CD4-positive, CD25-positive, alpha-beta regulatory T cell (primary cell): ENCODE measurements at places on chromosomes 16 and 17. TPM values are rescaled to one million over a fixed set of nuclear protein-coding genes. Genes with fewer than 3 reads are reported as not detected.
A peak's percentile ranks its signal among the peaks of the same experiment; 100 is the strongest.

DNA sequence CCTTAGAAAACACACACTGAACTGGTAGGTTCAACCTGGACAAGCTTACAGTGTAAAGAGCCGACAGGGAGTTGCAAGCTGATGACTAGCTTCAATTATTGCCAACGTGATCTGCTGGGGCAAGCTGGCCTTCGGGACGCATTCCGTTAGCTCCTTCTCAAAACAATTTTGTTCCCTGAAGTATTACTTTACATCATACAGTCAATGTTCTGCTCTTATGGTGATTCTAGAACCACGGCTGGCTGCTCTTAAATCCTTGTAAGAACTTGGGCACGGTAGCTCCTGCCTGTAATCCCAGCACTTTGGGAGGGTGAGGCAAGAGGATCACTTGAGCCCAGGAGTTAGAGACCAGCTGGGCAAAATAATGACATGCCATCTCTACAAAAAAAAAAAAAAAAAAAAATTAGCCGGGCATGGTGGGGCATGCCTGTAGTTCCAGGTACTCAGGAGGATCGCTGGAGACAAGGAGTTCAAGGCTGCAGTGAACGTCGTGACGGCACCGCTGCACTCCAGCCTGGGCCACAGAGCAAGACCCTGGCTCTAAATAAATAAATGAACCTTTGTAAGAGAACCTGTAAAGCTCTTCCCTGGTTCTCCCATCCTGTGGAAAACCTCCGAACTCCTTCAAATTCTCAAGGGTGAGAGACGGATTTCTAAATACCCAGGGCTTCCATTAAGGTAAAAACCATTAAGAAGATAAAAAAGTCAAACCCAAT, 2.0 kb downstream of the CDIP1 start:
- H3K4me3 ChIP-seq, result no peak overlapping the region
- H3K27ac ChIP-seq, result peak overlapping the region; percentile 15
- no peak for DNase-seq
- no peaks in the 10 kb centered on the region for H3K27me3 ChIP-seq
- H3K4me1 ChIP-seq, result peaks cover 30% of the 10 kb centered on the region
- H3K36me3 ChIP-seq, result peaks cover 3% of the 10 kb centered on the region

- no peak for DNase-seq
- H3K4me1 ChIP-seq, result no peaks in the 10 kb centered on the region
- no peak overlapping the region for H3K27ac ChIP-seq
- H3K27me3 ChIP-seq, result no peaks in the 10 kb centered on the region
- no peak overlapping the region for H3K4me3 ChIP-seq
These were observed 13.6 kb downstream of the SCGB1C2 start for GRCh38 chr17:151004-151403.

- H3K27me3 ChIP-seq, result no peaks in the 10 kb centered on the region
- no peak overlapping the region for H3K27ac ChIP-seq
- no peaks in the 10 kb centered on the region for H3K4me1 ChIP-seq
- DNase-seq, result no peak
- H3K36me3 ChIP-seq, result no peaks in the 10 kb centered on the region
These were observed 387.3 kb upstream of the CDH11 start for GRCh38 chr16:65509172-65509571.

- no peak for DNase-seq
- peak overlapping the region; percentile 56 for H3K27ac ChIP-seq
- H3K27me3 ChIP-seq, result no peaks in the 10 kb centered on the region
These were observed 36.6 kb downstream of the CYLD start for GRCh38 chr16:50778284-50779163.

DNA sequence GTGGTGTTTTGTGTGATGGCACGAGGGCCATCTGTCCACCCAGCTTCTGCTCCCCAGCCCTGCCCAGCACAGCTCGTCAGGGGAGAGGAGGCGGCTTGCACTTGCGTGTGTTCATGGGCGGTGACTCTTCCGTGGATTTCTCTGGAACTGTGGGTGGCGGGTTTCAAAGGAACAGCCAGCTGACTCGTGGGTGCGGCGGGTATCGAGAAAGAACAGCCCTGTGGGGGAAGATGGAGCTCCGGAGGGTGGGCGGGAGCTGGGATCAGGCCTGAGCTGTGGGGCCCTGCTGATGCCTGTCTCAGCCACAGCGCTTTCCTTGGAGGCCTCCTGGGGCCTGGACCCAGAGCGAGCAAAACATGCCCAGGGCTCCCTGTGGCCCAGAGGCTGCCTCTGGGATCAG, 13.2 kb downstream of the NAGPA start:
- no peaks in the 10 kb centered on the region for H3K4me1 ChIP-seq
- no peaks in the 10 kb centered on the region for H3K36me3 ChIP-seq
- no peak overlapping the region for H3K27ac ChIP-seq
- no peaks in the 10 kb centered on the region for H3K27me3 ChIP-seq

- no peaks in the 10 kb centered on the region for H3K4me1 ChIP-seq
- no peak overlapping the region for H3K4me3 ChIP-seq
- H3K27ac ChIP-seq, result no peak overlapping the region
- DNase-seq, result no peak
- no peaks in the 10 kb centered on the region for H3K27me3 ChIP-seq
- H3K36me3 ChIP-seq, result no peaks in the 10 kb centered on the region
These were observed 9.0 kb downstream of the SRR start for GRCh38 chr17:2312736-2313135.

DNA sequence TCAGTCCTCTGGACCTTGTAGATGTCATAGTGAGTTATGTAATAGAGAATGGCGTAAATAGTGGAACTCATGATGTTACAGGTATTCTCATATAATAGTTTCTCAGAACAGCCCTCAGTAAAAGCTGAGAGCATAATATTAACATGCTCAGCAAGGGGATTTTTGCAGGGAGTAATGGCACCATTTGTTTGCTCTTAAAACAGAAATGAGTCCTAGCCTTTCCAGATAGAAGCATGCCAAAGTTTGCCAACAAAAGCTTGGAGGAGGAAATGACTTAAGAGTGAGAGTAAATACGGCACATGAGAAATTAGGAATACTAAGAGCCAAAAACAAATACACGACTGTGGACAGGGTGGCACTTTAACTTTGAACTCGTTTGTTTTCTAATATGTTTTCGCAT, 198.4 kb downstream of the ANKFN1 start:
- H3K27ac ChIP-seq, result no peak overlapping the region
- H3K4me3 ChIP-seq, result no peak overlapping the region
- peaks cover 1% of the 10 kb centered on the region for H3K27me3 ChIP-seq
- DNase-seq, result no peak

DNA sequence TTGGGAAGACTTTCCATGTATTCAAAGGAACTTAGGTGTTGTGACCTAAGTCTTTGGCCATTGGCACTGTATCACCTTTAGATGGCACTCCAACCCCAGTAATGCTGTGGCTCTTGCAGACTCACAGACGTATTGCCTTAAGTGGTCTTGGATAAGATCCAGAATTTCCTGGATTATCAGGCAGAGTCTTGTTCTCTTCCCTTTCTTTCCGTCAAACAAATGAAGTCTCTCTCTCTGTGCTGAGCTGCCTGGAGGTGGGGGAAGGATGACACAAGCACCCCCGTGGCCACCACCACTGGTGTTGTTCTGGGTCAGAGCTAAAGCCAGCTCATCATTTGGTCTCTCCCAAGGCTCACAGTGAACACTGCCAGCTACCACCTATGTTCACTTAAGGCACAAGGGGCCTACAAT, 789.9 kb upstream of the KIF2B start:
- no peak overlapping the region for H3K4me3 ChIP-seq
- H3K27me3 ChIP-seq, result no peaks in the 10 kb centered on the region

Gene SEPTIN12
- total RNA-seq, result 0.27 TPM

Gene HS3ST3B1
- 47.8 TPM for total RNA-seq

- H3K4me3 ChIP-seq, result no peak overlapping the region
- no peak for DNase-seq
- no peaks in the 10 kb centered on the region for H3K27me3 ChIP-seq
- H3K27ac ChIP-seq, result no peak overlapping the region
These were observed 255.3 kb upstream of the CDH11 start for GRCh38 chr16:65377195-65377594.

Gene TP53TG3C
- not detected for total RNA-seq

Gene TRAF7
- 33.4 TPM for total RNA-seq

DNA sequence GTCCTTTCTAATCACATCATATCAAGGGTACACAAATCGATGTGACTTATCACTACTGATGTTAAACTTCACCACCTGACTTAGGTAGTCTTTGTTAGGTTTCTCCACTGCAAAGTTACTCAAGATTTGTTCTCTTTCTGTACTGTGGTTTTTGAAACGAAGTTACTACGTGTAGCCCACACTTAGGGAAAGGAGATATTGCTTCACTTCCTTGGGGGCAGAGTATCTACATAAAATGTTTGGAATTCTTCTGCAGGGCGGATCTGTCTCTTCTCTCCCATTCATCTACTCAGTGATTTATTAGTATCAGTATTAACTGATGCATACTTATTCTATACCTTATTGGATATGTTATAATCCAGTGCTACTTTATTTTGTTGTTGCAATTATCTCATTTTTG, 403.6 kb upstream of the MON1B start:
- DNase-seq, result no peak
- no peaks in the 10 kb centered on the region for H3K4me1 ChIP-seq
- no peak overlapping the region for H3K27ac ChIP-seq
- no peak overlapping the region for H3K4me3 ChIP-seq

- H3K27me3 ChIP-seq, result no peaks in the 10 kb centered on the region
- no peak overlapping the region for H3K4me3 ChIP-seq
- no peaks in the 10 kb centered on the region for H3K4me1 ChIP-seq
- no peak overlapping the region for H3K27ac ChIP-seq
- no peaks in the 10 kb centered on the region for H3K36me3 ChIP-seq
These were observed 168.8 kb downstream of the CYLD start for GRCh38 chr16:50910736-50911100.

DNA sequence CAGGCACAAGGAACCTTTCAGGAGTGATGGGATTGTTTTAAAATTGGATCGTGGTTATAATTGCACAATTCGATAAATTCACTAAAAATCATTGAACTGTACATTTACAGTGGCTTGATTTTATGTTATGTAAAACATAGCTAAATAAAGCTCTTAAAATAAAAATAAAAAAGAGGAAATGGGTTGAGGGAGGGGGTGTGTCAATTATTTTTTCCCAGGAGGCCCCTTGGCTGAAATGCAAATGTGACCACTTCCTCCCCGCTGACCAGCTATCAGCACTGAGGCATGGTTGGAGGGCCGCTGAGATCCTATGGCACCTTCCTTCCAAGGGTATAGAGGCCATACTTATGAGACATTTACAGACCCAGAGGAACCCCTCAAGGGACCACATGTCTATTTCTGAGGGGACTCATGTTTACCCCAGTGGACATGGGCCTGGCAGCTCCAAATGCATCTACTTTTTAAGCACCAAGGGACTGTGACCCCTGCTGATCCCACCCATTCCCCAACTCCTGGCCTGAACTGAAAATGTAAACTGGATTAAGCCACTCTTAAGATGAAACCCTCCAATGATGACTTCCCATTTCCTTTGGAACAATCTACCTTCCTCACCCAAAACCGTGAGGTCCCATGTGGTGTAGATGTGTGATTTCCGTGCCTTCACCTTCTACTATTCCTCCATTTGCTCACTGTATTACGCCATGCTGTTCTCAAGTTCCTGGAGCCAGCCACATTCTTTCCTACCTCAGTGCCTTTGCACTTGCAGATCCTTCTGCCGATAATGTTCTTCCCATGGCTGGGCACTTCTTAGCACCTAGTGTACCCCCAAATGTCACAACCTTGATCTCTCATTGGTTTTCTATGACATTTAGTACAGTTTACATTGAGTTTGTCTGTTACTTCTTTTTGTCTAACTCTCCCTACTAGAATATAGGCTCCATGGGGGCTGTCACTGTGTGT, 2.8 kb upstream of the IL21R start:
- no peaks in the 10 kb centered on the region for H3K27me3 ChIP-seq
- H3K4me3 ChIP-seq, result no peak overlapping the region
- H3K4me1 ChIP-seq, result peaks cover 31% of the 10 kb centered on the region
- H3K36me3 ChIP-seq, result no peaks in the 10 kb centered on the region

Gene TBC1D3I
- 1.4 TPM for total RNA-seq

DNA sequence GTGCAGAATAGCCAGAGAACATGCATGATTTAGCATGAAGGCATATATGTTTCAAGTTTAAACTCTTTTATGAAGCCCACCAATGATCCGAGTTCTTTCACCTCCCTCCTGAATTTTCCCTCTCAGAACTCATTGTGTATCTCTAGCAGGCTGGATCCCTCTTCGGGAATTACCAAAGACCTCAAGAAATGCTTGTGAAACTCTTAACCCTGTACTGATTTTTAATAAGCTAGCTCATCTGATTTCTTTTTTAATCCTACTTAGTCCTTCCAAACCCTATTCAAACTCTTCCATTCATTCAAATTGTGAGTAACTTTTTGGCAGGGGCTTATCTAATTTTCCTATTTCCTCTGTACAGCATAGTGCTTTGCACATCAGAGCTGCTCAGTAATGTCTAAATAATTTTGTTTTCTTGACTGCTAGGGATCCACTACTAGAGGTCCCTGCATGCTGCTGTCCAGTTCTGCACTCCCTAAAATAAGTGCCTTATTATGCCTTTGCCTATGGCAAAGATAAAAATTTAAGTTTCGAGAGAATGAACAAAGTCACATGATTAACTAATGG, 723.8 kb downstream of the CDH11 start:
- no peaks in the 10 kb centered on the region for H3K36me3 ChIP-seq
- no peaks in the 10 kb centered on the region for H3K27me3 ChIP-seq
- H3K27ac ChIP-seq, result no peak overlapping the region
- H3K4me1 ChIP-seq, result no peaks in the 10 kb centered on the region

- H3K27me3 ChIP-seq, result no peaks in the 10 kb centered on the region
- H3K36me3 ChIP-seq, result no peaks in the 10 kb centered on the region
- no peak overlapping the region for H3K27ac ChIP-seq
- no peak for DNase-seq
These were observed 82.2 kb downstream of the CMC2 start for GRCh38 chr16:80924372-80924978.

DNA sequence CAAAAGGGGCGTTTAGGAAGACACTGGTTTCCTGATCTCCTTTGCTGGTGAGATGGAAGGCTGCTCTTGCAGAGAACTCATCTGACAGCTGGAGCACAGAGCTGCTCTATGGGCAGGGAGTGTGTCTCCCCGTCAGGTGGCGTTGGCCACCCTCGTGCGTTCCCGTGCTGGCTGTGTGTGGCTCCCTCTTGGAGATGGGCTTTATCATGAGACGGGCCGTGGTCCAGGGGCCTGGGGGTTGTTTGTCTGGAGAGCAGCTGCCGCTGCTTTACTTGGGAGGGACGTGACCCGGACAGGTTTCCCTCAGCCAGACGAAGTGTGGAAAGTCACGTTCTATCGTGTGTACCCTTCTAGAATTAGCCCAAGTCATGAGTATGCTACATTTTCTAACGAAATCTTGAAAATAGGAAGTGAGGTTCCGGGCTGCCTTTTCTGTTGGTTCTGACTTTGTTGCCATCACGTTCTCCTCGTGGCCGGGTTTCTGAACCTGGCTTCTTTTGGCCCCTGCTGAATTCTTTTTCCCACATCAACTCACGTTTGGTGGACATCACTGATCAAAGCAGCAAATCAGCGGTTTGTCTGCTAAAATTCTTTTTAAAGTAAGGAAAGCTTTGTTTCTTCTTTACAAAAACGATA, 105.6 kb upstream of the CHMP6 start:
- H3K36me3 ChIP-seq, result peaks cover 25% of the 10 kb centered on the region
- H3K27me3 ChIP-seq, result no peaks in the 10 kb centered on the region
- H3K4me1 ChIP-seq, result peaks cover 12% of the 10 kb centered on the region
- H3K4me3 ChIP-seq, result no peak overlapping the region

- no peaks in the 10 kb centered on the region for H3K27me3 ChIP-seq
- H3K4me3 ChIP-seq, result no peak overlapping the region
- no peak overlapping the region for H3K27ac ChIP-seq
These were observed 468.0 kb downstream of the TOX3 start for GRCh38 chr16:52078716-52079655.

Gene TP53TG3
- not detected for total RNA-seq

Gene CTRB2
- not detected for total RNA-seq

Gene RAB37
- total RNA-seq, result 85.5 TPM

GRCh38 chr17:4479982-4480751, 18.5 kb upstream of the SPNS2 start:
- no peaks in the 10 kb centered on the region for H3K36me3 ChIP-seq
- no peak for DNase-seq
- H3K27ac ChIP-seq, result no peak overlapping the region
- H3K27me3 ChIP-seq, result no peaks in the 10 kb centered on the region
- H3K4me3 ChIP-seq, result no peak overlapping the region
